ENCODE measurements at places on chromosomes 11 and 22.

- DNase-seq: no peak
Observed at GRCh38 chr11:91773090-91773489, 451.5 kb upstream of the FAT3 start.

DNA sequence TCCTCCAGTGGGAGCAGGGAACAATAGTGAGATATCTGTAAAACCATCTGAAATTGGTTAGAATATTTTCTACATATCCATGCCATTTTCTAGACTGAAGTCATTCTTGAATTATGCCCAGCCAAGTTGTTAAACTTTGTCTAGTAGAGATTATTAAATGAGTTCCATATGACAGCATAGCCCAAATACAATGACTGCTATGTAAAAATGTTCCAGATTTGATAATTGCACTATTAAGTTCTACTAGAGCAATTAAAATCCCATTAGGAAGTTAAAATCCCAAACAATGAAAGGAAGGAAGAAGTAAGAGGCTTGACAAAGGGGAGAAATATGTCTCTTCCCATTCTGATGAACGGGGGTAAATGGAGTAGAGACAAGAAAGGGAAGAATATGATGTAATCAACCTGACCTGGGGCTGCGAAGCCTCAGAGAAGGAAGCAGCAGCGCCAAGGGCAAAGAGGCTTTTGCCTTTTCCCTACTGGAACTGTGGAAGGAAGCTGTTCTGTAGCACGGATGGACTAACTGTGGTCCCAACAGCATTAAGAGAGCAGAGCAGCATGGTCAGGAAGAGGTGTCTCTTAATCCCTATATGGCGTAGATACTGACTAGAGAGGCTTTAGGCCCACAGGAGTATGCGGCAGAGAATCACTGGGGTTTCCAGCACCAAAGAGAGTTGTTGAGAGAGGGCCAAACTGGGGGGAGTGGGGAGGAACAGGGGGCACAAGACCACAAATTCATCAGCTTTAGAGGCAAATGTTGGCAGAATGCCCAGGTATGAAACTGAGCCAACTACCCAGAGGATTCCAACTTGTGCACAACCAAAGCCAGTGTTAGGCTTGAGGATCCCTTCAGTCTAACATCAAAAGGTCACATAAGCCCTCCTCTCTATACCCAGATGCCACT lies 26.7 kb downstream of the RRP8 start:
- DNase-seq: no peak

GRCh38 chr11:11025087-11025486 lies 167.2 kb upstream of the ZBED5 start:
- peak; percentile 12 for DNase-seq

- DNase-seq: no peak
Observed at GRCh38 chr11:123195188-123196059, at the start of gene CLMP. Gene CLMP (minus strand): TSS chr11:123195248. CDS start chr11:123194940, 308 bp downstream.
